Right lobe of liver (tissue), 6 donors: ENCODE measurements at places on chromosomes 16 and 17. TPM values are rescaled to one million over a fixed set of nuclear protein-coding genes. Genes with fewer than 3 reads are reported as not detected.

ZG16B gene
- total RNA-seq, result 1.6 TPM

CHP2 gene
- total RNA-seq, result not detected

DRC3 gene
- 0.81 TPM for total RNA-seq

KRT33B gene
- not detected for total RNA-seq

CLEC19A gene
- total RNA-seq, result not detected

HOXB1 gene
- total RNA-seq, result not detected

CD79B gene
- 0.62 TPM for total RNA-seq

PLXDC1 gene
- 1.6 TPM for total RNA-seq

MT1A gene
- total RNA-seq, result 161 TPM

SOX9 gene
- 2.3 TPM for total RNA-seq

HIC1 gene
- total RNA-seq, result 10.8 TPM

DNA sequence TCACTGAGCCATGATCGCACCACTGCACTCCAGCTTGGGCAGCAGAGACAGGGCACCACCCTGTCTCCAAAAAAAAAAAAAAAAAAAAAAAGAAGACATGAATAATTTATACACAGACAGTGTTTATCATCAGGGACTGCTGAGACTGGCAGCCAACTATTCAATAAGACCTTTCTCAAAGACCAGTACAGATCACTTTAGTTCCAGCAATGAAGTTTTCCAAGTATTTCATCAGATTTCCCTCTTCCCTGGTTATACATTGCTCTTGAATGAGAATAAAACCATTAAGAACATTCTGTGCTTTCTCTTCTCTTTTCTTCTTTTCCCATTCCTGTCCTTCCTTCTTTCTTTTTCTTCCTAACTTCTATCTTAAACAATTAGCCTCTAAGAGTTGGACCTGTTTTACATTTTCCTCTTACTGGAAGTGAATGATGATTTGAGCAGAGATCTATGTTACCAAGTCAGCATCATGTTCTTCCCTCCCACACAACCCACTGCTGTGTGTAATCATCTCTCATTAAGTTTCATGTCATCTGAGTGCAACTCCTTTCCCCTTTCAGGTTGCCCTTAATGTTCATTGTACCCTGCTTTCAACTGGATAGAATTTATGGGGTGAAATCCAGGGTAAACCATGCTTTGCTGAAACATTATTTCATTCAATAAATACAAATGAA lies 35.9 kb upstream of the SMIM36 start:
- no peaks in the 10 kb centered on the region for H3K36me3 ChIP-seq
- H3K27me3 ChIP-seq, result no peaks in the 10 kb centered on the region
- no peak for DNase-seq
- H3K27ac ChIP-seq, result no peak overlapping the region
- H3K4me1 ChIP-seq, result no peaks in the 10 kb centered on the region

DNA sequence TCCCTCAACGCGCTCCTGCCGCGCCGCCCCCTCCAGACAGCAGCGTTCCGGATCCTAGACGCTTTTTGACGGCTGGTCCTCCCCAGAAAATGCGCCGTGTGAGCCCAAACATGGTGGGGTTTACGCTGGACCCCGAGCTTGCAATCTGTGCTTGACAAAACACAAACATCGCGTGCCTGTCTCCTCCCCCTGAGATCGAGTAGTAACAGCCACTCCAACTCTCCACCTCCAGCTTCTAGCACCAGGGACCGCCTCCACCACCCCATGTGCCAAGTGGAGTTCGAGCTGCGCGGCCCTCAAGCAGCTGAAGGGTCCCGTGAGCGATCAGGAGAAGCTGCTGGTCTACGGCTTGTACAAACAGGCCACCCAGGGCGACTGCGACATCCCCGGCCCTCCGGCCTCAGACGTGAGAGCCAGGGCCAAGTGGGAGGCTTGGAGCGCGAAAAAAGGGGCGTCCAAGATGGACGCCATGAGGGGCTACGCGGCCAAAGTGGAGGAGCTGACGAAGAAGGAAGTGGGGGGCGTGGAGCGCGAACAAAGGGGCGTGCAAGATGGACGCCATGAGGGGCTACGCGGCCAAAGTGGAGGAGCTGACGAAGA lies 656 bp upstream of the GEMIN4 start:
- peak; percentile 71 for DNase-seq
- H3K4me3 ChIP-seq, result peak overlapping the region; percentile 74
- H3K36me3 ChIP-seq, result no peaks in the 10 kb centered on the region
- no peaks in the 10 kb centered on the region for H3K27me3 ChIP-seq

GRCh38 chr17:46092991-46093390 lies 93.9 kb downstream of the STH start:
- no peaks in the 10 kb centered on the region for H3K36me3 ChIP-seq
- H3K4me3 ChIP-seq, result no peak overlapping the region
- H3K27me3 ChIP-seq, result no peaks in the 10 kb centered on the region
- DNase-seq, result no peak
- H3K27ac ChIP-seq, result no peak overlapping the region
- H3K4me1 ChIP-seq, result peaks cover 6% of the 10 kb centered on the region

DNA sequence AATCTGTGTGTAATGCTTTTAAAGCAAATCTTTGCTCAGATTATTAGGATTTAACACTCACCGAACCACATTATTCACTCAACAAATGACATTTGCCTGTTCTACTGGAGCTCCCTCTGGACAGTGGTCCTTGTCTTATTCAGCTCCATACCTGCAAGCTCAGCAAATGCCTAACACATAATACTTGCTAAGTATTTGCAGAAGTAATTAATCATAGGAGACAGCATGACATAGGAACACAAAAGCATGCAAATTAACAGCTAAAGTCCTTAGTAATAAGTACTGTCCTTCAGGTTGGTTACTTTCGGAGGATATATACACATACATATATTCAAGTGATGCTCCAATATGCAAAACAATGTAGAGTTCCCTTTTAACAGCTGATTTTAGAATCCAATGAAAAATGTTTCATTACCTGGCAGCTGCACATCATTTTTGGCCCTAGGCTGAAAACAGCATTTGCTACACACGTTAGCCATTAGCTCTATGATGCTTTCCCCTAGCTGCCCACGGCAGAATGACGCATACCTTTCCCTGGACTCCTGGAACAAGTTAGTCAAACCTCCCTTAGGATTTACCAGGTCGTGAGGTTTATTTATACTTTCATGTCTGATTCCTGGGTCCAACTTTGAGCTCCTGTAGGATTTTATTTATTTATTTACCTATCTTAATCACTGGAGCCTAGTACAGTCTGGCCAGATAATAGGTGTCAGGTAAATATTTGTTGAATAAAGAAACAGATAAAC lies 8.6 kb downstream of the BRD7 start:
- no peak overlapping the region for H3K4me3 ChIP-seq
- no peaks in the 10 kb centered on the region for H3K36me3 ChIP-seq
- no peak for DNase-seq
- no peaks in the 10 kb centered on the region for H3K4me1 ChIP-seq

DNA sequence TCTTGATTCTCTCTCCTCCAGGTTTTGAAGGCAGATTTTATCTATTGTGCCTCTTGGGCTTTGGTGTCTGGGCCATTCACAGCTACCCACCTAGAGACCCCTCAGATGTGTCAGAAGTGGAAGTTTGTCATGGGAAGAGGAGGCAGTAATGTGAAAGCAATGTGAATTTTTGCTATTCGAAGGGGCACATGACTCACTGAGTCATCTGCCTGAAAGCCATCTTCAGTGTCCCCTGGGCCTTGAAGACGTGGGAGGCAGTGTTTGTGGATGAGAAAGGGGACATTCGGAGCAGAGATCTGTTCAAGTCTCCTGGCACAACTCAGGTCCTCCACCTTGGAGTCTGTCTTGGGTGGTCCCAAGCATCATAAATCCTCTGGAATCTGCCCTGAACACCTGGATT lies 530.2 kb downstream of the NPIPA7 start:
- no peak for DNase-seq
- no peaks in the 10 kb centered on the region for H3K4me1 ChIP-seq
- no peak overlapping the region for H3K4me3 ChIP-seq
- H3K27ac ChIP-seq, result no peak overlapping the region

GRCh38 chr16:67962135-67962534 lies 6.3 kb downstream of the SLC12A4 start:
- no peak overlapping the region for H3K27ac ChIP-seq
- H3K4me1 ChIP-seq, result no peaks in the 10 kb centered on the region

GRCh38 chr17:80008383-80008840 lies 27.3 kb downstream of the TBC1D16 start:
- peak overlapping the region; percentile 51 for H3K27ac ChIP-seq
- H3K36me3 ChIP-seq, result peaks cover 17% of the 10 kb centered on the region
- peak; percentile 92 for DNase-seq
- no peaks in the 10 kb centered on the region for H3K27me3 ChIP-seq

- H3K4me1 ChIP-seq, result no peaks in the 10 kb centered on the region
- no peak overlapping the region for H3K27ac ChIP-seq
- peaks cover 3% of the 10 kb centered on the region for H3K36me3 ChIP-seq
- no peak overlapping the region for H3K4me3 ChIP-seq
These were observed 3.8 kb downstream of the ZNF821 start for GRCh38 chr16:71880176-71880575.

GRCh38 chr17:80328634-80329380 lies 68.2 kb downstream of the RNF213 start:
- peaks cover 84% of the 10 kb centered on the region for H3K36me3 ChIP-seq
- no peak for DNase-seq
- no peaks in the 10 kb centered on the region for H3K4me1 ChIP-seq
- no peaks in the 10 kb centered on the region for H3K27me3 ChIP-seq
- no peak overlapping the region for H3K4me3 ChIP-seq

- DNase-seq, result peak; percentile 34
- H3K27ac ChIP-seq, result no peak overlapping the region
- H3K27me3 ChIP-seq, result no peaks in the 10 kb centered on the region
- H3K36me3 ChIP-seq, result no peaks in the 10 kb centered on the region
- peaks cover 11% of the 10 kb centered on the region for H3K4me1 ChIP-seq
These were observed 84.8 kb downstream of the IRF8 start for GRCh38 chr16:85983606-85984230.

- H3K4me3 ChIP-seq, result no peak overlapping the region
- no peaks in the 10 kb centered on the region for H3K4me1 ChIP-seq
- H3K27ac ChIP-seq, result no peak overlapping the region
- no peak for DNase-seq
These were observed 29.3 kb downstream of the GNGT2 start for GRCh38 chr17:49180998-49181635.

DNA sequence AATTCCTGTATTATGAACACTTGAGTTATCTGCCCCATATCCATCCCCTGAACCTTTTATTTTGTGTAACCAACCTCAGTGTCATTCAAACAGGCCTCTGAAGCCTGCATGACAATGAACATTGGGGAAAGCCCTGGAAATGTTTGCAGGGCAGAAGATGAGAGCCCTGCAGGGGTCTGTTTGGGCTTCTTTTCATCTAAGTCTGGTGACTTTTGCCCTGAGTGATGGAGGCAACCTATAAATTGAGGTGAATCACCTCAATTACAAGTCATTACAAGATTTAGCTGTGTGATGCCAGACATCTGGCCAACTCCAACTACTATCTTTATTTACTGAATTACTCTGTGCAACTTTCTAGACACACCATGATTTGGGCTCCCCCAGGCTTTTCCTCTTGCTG lies 189.2 kb downstream of the MAF start:
- no peak overlapping the region for H3K27ac ChIP-seq
- no peaks in the 10 kb centered on the region for H3K4me1 ChIP-seq
- no peaks in the 10 kb centered on the region for H3K27me3 ChIP-seq
- H3K4me3 ChIP-seq, result no peak overlapping the region

DNA sequence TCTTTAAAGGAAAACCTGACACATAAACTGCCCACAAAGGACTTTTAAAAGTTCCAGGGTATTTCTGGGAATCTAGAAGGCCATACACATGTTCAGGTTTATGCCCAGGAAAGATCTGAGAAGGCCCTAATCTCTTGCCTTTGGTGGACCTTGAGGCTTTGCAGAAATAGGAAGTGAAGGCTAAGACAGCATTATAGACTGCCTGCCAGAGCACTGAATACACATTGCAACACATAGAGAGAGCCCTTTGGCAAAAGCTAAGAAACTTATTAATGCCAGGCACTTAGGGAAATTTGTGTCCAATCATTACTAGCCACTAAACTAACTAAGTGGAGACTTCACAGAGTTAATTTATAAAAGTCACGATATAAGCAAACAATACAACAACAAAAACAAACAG lies 70.4 kb downstream of the MMD start:
- H3K4me1 ChIP-seq, result no peaks in the 10 kb centered on the region
- H3K27ac ChIP-seq, result no peak overlapping the region
- no peak for DNase-seq

- no peaks in the 10 kb centered on the region for H3K36me3 ChIP-seq
- no peaks in the 10 kb centered on the region for H3K27me3 ChIP-seq
These were observed 79.5 kb downstream of the GNAO1 start for GRCh38 chr16:56270828-56271227.

DNA sequence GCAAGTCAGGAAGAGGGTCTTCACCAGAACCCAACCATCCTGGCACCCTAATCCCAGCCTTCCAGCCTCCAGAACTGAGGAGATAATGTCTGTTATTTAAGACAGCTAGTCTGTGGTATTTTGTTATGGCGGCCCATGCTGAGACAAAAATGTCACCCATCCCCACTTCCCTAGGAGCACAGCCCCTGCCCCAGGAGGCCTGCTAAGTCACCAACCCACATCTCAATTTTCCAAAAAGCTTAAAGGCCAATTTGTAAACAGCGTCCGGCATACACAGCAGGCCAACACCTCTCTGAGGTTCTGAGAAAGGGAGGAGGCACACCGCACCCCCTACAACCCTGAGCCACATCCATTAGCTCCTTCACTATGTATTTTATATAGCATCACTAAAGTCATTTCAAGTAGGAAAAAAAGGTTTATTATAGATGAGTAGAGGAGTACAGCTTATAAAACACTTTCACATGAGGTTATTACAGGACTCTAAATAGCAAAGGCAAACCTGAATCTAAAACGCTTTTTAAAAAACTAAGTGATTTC lies 6.9 kb downstream of the TMEM170A start:
- H3K27ac ChIP-seq, result no peak overlapping the region
- H3K36me3 ChIP-seq, result no peaks in the 10 kb centered on the region
- H3K4me3 ChIP-seq, result no peak overlapping the region
- peak; percentile 1 for DNase-seq

- H3K27me3 ChIP-seq, result no peaks in the 10 kb centered on the region
- H3K4me3 ChIP-seq, result peak overlapping the region; percentile 90
- peak overlapping the region; percentile 83 for H3K27ac ChIP-seq
- H3K4me1 ChIP-seq, result no peaks in the 10 kb centered on the region
These were observed 539 bp upstream of the GABARAPL2 start for GRCh38 chr16:75565640-75566039.
